Stimulated activated CD8-positive, alpha-beta memory T cell treated with anti-CD3 and anti-CD28 coated beads, Interleukin-2, amount 100 ng/mL, for 48 hours (primary cell): ENCODE measurements at places on chromosomes 12 and 14.

- DNase-seq, result no peak
Observed at GRCh38 chr12:28121433-28121832, 68.8 kb upstream of the CCDC91 start.

DNA sequence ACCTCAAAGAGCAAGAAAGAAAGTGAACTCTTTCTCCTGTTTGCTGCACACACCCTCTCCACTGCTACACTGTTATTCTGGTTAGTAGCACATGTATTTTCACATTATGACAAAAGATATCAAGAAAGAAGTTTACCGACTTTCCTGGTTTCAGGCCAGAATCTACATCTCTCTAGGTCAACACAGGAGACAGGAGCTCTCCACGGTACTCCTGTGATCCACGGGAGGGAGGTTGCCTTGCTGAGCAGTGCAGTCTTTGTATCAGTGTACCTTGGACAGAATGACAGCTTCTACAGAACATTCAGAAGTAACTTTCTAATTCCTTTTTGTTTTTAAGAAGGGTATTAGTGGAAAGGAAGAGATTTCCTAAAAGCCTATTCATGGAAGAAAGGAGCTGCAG is 805.6 kb downstream of the NRXN3 start:
- no peak for DNase-seq

GRCh38 chr12:52860102-52860823 is 11.5 kb upstream of the KRT78 start:
- DNase-seq, result no peak

- no peak for DNase-seq
Observed at GRCh38 chr14:73003681-73004080, 23.2 kb downstream of the ZFYVE1 start.

DNA sequence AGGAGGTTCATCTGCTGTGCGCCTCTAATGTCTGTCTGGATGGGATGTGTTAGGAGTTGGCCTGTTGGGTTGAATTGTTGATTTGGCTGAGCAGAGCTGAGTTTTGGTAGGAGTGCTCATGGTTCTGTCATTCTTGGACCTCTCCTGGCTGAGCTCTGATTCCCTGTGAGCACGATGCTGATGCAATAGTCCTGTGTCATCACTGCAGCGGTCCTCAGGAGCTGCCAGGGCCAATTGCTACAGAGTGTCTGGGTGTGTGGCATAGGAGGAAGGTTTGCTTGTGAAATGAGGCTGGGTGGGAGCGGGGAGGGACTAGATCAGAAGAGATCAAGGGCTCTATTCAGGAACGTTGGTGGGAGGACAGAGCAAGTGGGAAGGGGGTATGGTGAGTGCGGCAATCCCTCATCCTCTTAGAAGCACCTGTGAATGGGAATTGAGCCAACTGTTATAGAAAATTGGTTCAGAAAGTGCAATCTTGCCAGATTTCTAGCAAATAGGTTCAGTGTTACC is 21.2 kb downstream of the PEX5 start:
- DNase-seq, result no peak

DNA sequence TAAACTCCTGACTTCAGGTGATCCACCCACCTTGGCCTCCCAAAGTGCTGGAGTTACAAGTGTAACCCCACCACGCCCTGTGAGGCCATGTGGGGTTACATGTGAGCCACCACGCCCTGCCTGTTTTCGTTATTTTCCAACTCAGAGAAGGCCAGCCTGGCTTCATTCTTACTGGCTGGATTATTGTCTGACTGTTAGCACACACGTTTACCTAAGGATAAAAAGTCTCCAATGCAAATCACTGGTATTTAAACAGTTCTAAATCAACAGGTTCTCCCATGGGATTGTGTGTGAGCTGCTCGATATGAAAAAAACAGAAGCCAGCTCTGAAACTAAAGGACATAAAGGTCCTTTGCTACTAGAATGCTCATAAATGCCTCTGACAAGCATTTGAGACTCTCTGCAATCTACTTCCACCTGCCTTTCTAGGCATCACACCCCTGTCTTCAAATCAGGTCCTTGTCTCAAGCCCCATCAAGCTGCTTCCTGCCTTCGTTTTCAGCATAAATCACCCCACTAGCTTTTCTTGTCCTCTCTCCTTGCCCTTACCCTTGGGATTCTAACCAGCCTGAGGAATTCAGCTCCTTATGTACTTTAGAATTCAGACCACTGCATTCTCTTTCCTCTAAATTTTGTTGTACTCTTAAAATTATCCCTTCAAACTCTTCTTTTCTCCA is 265.0 kb downstream of the DUSP6 start:
- DNase-seq, result no peak

- no peak for DNase-seq
Observed at GRCh38 chr14:69050240-69051184, 71.4 kb upstream of the ACTN1 start.

DNA sequence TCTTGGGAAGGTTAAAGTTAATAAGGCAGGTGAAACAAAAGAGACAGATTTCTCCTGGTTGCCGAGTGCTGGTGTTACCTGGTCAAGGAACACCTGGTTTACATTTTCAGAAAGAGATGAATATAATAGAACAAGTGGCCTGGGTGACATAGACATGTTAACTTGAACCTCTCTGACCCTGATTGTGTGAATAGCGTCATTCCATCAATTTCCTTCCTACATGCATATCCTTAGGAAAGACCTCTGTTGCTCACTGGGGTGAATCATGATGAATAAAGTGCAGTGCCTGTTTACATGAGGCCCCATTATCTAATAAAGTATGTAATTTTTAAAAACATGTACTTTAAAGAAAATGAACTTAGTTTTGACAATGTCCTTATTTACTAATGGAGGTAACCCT is 1822.9 kb upstream of the FLRT2 start:
- no peak for DNase-seq

DNA sequence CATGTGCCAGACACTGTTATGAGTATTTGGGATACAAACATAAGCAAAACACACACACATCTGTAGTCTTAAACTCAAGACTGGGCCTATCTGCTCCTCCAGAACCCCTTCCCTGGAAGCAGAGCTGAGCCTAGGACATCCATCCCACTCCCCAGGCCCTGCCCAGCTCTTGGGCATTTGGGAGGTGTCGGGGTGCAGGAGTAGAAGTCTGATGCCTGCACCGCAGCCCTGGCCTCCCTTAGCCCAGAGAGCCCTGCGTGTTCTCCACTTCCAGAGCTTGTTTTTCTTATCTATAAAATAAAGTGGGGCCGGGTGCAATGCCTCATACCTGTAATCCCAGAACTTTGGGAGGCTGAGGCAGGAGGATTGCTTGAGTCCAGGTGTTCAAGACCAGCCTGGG is 11.7 kb downstream of the HSP90AA1 start:
- no peak for DNase-seq

DNA sequence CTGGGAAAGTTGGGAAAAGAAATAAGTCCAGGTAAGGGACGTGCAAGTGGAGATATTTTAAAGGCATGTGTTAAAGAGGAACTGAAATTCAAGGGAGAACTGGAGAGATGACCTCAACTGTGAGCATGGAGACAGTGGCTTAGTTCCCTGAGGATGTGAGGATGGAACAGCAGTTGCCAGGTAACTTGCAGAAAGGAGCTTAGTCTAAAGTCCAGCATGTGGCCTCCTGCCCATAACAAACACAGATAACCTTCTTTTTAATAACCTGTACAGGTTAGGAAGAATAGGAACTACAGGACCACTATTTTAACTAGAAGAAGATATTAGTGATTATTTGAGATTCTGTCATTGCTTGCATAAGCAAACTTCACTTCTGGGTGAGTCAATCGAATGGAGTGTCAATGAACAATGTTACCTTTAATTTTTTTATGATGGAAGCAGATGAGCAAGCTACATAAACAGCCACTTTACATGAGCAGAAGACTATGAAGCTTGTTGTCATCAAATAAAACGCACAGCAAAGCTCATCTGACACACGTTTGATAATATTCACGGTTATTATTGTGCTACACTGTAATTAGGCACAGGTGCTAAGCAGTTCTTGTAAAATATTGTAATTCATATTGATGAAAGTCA is 291.7 kb upstream of the DDHD1 start:
- no peak for DNase-seq
